EL (cell line): ENCODE measurements at places on chromosomes 1 and 21.
A peak's percentile ranks its signal among the peaks of the same experiment; 100 is the strongest.

DNA sequence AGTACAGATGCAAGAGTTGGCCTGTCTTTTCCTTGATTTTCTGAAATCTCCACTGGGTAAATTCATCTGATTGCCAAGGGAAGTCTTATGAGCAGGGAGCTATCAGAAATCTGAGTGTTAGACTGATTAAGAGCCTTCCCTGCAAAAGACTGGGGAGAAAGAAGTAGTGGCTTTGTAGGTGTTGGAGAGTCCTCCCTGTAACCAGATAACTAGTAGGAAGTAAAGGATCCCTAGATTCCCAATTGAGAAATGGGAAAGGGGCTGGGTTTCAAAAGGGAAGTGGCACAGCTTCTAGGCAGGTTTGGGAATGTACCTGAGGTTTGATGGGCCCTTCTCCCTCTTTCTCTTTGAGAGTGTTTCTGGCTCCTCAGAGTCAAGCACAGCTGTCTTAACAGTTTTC is 2.1 kb downstream of the TLCD4 start:
- no peak for DNase-seq

DNA sequence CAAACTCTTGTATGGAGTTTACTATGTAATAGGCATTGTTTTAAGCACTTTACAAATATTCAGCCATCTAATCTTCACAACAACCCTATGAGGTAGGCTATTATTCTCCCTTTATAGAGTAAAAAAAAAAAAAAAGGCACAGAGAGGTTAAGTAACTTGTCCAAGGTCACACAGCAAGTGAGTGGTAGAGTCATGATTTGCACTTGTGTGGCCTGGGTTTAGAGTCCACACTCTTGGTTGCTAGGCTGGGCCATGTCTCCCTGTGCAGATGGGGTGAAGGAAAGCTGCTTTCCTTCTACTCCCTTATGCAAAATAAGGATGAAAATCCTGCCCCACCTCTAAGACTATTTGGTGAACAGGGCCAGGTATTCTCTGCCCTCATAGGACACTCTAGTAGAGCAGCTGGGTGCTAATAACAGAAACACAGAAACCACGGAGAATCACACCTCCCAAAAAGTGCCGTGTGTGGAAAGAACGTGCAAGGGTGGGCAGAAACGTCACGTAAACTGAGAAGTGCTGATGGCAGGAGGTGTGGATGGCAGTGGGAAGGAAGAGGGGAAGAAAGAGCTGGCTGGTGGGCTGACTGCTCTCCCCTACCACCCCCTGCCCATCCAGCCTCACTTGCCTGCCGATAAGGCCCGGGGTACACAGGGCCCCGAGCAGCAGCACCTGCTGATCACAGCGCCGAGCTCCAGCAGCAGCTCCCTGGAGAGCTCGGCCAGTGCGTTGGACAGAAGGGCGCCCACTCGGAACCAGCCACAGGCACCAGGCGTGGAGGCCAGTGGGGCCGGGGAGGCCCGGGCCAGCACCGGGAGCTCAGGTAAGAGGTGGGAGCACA is 28.3 kb upstream of the VPS13D start:
- DNase-seq: no peak

DNA sequence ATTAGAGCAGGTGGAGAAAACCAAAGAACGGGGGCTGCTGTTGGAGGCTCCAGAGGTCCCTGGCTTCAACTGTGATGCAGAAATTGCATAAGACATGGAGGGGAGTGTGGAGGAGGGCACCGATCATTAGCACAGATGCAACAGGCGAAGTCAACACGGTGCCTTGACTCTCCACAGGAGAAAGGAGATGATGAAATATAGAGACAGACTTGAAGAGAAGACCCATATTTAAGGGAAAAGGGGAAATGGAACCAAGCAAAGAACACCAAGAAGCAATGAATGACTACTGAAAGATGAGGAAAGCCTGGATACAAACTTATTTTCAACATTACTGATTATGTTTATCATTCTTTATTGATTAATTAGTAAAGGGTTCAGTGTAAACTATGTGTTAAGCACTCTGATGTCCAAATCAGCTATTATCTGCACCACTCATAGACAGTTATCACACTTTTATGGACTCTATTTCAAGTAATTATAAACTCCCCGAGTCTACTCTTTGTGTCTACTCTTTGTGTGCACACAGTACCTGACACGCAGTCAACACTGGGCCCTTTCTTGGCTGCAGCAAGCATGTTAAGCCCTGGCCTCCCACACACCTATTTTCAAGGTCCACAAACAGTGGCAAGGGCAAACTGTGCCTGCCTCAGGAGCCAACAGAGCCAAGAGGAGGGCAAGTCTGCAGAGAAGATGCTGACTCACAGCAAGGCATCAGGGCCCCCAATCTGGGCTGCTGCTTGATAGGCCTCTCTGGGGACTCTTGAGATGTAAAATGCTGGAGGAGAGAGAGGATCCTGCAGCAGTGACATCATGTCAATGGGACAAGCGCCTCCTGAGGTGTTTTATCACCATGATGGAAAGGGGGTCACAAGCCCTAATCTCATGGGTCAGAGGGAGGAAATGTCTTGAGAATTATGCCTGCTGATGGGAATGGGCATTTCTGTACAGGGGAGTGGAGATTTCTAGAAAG is 17.6 kb downstream of the PCNX2 start:
- DNase-seq: no peak

DNA sequence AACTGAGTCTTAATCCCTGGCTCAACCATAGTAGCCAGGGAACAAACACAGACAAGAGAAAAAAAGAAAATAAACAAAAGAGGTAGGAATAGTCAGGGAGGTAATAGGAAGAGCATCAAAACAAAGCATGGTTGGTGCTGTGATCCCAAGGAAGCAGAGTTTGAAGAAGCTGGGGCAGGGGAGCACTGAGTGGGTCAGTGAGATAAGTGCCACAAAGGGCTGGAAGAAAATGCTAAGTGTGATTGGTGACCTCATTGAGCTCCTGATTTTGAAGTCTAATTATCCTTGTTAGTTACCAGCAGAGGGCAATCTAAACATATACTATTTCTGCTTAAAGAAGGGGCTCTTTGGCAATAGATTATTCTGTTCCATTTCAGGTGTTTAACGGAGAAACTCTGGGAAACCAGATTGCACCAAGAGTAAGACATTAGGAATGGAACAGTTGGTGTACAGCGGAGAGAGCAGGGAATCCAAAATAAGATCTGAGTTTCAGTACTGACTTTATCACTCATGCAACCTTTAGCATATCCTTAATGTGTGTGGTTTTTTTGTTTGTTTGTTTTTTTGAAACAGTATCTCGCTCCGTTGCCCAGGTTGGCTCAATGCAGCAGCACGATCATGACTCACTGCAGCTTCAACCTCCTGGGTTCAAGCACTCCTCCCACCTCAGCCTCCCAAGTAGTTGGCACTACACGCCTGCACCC is 30.7 kb upstream of the KIAA1614 start:
- peak; percentile 49 for DNase-seq

GRCh38 chr1:197312163-197312562 is 44.1 kb downstream of the CRB1 start:
- no peak for DNase-seq

GRCh38 chr1:209774592-209774991 is 9.8 kb downstream of the C1orf74 start:
- DNase-seq: no peak

DNA sequence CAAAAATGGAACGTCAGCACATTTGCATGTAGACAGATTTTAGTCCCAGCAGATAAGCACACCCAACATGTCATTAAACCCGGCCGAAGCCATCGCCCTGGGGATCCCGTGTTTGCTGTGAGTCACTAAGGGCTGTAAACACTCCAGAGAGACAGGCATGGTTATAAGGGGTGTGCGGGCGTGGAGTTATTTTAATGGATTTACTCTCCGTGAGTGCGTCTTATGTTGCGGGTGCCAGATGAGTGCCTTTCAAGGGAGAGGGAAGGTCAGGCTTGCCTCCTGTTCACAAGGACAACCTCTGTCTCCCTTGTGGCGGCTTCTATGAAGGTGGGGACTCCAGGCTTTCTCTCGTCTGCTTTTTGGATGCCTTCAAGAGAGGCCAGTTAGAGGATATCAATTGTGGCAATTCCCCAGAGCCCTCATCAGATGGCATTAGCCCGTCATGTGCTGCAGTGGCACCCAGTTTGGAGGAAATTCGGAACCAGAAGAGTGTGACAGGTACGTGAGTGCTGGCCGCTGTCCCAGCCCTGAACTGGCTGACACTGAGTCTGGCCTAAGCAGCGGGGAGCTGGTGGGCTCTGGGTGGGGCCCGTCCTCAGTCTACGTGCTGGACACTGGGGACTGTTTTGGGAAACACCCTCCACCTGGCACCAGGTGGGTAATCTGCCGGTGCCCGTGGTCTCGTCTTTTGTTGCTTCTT is 223.8 kb upstream of the TMEM51 start:
- DNase-seq: peak; percentile 74

- DNase-seq: no peak
Measured at GRCh38 chr1:186871784-186872183, 43.0 kb downstream of the PLA2G4A start.

GRCh38 chr1:234918961-234919761 is 209.5 kb downstream of the TOMM20 start:
- no peak for DNase-seq

DNA sequence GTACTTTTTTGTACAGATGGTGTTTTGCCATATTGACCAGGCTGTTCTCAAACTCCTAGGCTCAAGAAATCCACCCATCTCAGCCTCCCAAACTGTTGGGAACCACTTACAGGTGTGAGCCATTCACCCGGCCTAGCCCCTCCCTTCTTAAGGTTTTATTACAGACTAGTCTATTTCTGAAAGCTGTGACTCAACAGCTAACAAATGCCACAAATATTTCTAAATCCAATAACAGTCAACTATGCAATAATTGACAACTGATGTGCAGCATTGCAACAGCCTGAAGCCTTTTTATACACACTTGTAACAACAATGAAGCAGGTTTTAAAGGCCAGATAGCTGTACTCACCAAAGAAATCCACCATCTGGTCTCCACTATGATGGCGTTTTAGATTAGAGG is 51.4 kb downstream of the GRIK1 start:
- no peak for DNase-seq

- DNase-seq: no peak
Measured at GRCh38 chr1:228016181-228016510, 9.3 kb downstream of the WNT3A start.

DNA sequence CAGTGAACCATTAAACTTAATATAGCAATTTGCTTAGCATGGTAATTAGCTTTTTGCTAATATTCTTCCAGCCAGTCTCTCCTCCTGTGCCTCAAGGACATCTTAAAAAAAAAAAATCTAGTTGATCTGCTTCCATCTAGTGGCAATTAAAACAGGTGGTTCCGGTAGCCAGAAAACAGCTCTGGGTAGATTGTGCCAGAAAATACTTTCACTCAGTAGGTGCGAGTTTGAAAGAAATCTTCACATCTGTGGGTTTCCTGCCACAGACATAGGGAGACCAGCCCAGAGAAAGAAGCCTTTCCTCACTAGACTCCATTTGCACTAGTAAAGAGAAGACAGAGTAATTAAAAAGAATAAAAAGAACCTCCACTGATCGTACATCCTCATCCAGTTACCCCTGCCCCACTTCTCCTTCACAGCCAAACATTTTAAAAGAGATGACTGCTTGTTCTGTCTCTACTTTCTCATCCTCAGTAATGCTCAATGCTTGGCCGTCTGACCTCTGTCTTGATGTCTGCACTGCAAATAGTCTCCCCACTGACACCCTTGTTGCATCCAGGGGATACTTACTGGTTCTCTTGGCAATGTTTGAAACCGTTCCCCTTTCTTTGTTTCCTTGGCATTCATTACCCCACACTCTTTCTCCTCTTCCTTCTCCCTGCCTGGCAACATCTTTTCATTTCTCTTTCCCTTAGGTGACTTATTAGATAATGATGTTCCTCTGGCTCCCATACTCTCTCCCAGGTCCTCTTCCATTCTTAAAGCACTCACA is 16.9 kb downstream of the SELL start:
- DNase-seq: no peak
